ENCODE measurements at places on chromosomes 13 and 19.

DNA sequence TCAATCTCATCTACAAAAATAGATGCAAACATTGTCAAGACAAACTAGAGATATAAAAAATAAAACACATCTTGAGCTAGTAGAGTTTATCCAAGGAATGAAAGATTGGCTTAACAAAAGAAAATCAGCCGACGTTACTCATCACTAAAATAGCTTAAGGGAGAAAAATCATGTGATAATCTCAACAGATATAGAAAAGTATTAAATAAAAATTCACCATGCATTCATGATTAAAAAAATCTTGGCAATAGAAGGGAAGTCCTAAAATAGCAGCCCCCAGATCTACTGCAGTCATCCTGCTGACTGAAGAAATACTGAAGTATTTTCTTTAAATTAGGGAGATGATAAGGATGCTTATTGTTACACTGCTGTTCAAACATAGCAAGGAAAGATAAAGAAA lies 12.6 kb upstream of the DCLK1 start:
- no peak for DNase-seq

DNA sequence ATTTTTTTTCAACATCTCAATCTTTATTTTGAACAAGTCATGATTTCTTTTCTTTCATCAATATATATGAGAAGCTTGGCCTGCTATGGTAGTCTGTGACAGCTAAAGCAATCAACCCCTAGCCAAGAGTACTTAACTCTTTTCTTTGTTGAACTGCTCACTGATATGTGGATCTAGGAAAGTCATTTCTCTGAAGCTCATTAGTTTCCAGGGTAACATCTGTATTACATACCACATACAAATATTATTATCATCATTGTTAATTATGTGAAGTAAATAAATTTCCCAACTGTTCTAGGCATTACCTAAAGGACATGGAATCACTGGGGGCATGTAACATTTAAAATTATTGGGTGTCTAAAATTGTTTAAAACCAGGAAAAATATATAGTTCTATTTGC lies 267.3 kb downstream of the DCT start:
- no peak for DNase-seq

DNA sequence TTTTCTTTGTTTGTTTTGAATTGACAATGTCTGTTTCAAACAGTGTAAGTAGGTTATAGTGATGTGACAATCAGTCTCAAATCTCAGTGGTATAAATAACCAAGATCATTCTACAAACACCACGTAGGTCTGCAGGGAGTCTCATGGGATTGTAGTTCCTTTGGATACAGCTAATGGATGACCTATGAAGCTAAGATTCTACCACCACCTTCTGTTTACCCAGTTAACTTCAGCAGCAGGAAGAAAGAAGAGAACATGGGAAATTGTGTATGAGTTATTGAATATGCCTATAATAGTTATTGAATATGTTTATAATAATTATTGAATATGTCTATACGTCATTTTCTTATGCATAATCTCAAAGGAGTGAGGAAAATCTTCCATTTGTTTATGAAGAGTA lies 63.9 kb upstream of the SLITRK5 start:
- no peak for DNase-seq

GRCh38 chr13:30212256-30212655 lies 95.1 kb downstream of the KATNAL1 start:
- DNase-seq = no peak

GRCh38 chr19:7731615-7732014 lies 295 bp downstream of the CLEC4G start:
- DNase-seq = no peak

DNA sequence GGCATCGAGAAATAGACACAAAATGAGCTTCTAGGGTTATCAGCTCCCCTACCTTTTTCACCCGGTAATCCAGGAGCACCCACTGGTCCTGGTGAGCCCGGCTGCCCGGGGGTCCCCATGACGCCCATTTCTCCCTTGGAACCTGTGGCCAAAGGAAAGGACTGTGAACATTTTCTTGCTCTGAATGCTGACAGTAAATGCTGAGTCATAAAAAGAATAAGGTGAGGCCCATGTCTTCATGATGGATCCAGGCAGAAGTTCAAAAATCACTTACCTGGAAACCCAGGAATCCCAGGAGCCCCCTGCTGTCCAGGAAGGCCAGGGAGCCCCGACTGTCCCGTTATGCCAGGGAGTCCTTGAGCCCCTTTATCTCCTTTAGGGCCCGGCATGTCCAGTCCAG lies 129.2 kb downstream of the COL4A1 start:
- DNase-seq = no peak

All from occipital lobe (tissue), 3 donors.